Stimulated activated CD8-positive, alpha-beta memory T cell treated with anti-CD3 and anti-CD28 coated beads, Interleukin-4, amount 100 ng/mL, for 48 hours (primary cell): ENCODE measurements at places on chromosomes 6 and 20.

DNA sequence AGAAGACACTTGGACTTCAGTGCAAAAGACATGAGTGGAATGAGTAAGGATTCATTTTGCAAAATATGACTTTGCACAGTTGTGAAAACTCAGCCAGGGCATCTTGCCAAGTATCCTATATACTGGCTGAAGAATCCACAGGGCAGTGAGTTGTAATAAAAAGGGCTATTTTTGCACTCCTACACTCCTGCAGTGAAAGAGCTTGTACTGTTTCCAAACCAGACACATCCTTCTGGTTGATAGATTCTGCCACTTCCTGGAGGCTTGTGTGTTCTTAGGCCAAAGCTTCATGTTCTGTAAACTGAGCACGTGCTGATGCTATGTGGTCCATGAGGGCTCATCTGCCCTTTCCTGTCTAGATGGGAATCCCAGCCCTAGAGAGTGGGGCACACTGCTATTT lies 34.9 kb downstream of the GMPR start:
- no peak for DNase-seq

GRCh38 chr20:58459058-58459750 lies 56.0 kb downstream of the APCDD1L start:
- no peak for DNase-seq

DNA sequence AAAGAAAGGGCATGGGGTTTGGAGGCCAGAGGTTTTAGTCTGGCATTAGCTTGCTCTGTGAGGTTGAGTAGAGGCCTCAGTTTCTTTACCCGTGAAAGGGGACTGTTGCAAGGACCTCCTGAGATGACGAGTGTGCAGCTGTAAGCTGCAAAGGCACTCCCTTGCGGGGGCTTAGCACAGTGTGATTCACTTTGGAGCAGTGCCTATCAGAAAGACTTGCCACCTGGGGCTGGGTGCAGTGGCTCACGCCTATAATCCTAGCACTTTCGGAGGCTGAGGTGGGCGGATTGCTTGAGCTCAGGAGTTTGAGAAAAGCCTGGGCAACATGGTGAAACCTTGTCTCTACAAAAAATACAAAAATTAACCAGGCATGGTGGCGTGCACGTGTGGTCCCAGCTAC lies 7.5 kb upstream of the BAK1 start:
- DNase-seq = no peak

DNA sequence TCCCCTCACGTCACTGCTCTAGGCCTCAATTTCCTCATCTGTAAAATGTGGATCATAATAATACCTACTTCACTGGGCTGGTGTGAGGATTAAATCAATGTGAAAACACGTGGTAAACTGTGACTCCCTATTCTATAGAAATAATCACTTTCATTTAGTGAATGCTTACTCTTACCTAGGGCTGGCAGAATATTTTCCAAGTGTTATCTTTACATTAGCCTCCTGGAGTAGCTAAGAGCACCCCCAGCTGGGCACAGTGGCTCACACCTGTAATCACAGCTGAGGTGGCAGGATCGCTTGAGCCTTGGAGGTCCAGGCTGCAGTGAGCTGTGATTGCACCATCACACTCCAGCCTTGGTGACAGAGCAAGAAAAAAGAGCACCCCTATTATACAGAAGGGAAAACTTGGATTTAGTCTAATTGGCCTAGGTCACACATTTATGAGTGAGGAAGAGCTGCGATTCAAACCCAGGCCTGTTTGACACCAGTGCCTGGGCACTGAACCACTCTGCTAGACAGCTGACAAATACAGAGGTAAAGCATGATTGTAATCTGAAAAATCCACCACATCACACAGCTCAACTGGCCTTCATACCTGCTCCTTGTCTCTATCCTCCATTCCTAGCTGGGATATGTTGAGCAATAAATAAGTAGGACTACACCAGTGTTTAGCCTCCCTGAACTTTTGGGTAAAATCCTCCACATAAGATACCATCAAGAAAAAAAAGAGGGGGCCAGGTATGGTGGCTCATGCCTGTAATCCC lies 1.4 kb upstream of the SNTA1 start:
- peak; percentile 42 for DNase-seq

DNA sequence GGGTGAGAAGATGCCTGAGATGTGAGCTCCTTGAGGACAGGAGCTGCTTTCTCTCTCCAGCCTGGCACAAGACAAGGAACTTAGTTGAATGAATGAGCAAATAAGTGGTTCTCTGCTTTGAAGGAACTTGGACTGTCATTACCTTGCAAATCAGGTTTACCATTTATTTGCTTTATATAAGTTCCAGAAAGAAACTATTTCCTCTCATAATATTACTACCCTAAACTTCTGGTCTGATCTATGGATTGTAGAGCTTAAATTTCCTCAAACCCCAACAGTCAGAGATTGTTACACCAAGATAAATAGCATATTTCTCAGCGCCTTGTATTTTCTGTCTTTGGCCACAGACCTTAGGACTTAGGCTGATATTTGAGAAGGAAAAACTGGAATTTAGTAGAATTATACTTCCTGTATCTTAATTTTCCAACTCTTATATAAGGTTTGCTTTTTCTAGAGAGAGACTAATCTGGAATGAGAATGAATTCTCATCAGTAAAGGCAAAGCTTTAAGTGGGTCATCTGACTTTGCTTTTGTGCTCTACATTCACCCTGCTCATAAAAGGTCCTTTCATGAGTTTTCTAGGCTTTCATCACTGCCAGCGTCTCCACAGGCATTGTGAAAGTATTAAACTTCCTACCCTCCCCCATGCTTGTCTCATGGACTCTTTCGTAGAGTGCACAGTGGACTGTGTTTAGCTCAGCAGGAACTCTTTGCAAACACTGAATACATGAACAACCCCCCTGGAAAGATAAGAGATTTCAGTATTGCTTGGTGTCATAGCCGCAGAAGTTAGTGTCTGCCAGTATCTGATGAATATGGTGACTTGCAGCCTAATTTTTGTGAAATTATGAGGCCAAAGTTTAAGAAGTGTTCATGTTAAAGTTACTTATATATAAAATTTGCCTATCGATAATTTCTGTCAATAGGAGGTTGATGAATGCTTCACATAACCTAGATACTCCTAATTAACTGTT lies 74.0 kb downstream of the PTPRA start:
- DNase-seq = no peak
